GM23338 (cell line): ENCODE measurements at places on chromosomes 6 and 20.

GRCh38 chr6:22732176-22732970 is 163.0 kb downstream of the HDGFL1 start:
- DNase-seq: no peak

DNA sequence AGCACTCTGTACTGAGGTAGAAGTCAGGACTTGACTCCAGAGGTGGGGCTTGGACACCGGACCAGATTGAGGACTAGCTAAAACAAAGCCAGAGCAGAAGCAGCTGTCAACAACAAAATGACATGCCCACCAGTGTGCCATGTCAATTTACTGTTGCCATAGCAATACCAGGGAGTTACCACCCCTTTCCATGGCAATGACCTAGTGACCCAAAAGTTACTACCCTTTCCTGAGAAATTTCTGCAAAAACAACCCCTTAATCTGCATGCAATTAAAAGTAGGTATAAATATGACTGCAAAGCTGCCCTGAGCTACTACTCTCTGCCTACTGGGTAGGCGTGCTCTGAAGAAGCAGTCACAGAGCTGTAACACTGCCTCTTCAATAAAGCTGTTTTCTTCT is 21.0 kb downstream of the MAP3K5 start:
- DNase-seq: no peak

GRCh38 chr6:41559655-41560427 is 13.7 kb downstream of the FOXP4 start:
- peak; percentile 60 for DNase-seq

DNA sequence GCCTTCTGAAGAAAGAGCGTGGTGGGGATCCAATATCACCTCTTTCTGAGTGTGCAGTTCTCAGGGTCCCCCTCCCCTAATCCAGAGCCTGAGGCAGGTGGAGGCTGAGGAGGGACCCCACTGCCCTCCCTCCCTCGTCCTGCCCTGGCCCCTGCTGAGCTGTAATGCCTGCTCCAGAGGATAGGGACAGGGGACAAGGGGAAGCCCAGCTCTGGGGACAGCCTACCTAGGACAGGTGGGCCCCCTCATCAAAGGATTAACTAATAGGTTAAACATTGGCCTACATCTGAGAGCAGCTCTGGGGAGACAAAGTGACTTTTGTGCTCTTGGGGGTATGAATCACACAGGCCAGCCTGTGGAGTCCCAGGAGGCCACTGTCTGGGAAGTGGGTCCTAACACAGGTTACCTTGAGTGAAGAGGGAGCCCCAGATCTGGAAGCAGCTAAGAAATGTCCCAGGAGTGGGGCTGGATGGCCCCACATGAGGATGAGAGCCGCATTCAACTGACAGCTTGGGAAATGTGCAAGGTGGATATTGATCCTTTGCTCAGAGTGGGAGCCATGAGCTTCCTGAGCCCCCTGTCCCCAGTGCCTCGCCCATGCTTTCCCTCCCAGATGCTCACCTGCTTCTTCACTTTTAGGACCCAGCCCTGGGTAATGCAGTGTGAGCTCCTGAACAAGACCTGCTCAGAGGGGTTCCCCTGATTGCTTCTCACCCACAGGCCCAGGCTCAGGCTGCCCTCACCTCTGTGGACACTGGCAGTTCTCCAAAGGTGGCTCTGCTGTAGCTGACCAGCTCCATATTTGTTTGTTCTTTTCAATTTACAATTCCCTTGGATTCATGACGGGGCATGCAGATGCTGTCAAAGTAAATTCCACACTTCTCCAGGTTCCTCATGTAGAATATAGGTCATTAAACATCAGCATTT is 17.8 kb upstream of the CST9L start:
- DNase-seq: no peak

DNA sequence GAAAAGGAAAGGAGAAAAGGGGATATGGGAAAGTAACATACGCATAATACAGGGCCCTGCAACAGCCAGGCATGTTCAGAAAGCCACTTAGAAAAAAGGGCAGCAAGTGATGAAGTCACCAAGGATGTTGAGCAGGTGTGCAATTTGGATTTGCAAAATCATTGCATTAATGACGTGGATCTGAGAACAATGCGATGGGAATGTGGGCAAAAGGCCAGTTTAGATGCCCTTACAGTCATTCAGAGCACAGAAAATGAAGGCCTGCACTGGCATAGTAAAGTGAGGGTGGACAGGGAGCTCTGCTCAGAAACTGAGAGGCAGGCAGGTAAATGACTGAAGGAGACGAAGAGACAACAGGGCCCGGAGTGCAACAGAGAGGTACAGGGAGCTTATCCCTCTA is 123.7 kb upstream of the NHSL1 start:
- DNase-seq: no peak

DNA sequence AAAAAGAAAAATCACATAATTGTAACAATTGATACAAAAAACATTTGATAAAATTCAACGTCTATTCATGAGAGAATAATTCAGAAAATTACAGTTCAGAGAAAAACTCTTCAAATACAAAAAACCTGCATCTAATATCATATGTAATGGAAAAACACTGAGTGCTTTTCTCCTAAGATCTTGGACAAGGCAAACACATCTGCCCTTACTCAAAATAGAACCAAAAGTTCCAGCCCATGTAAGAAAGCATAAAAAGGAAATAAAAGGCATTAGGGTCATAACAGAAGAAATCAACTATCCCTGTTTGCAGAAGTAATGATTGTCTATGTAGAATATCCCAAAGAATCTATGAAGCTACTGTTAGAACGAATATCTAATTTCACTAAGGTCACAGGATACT is 721.4 kb downstream of the RFPL4B start:
- DNase-seq: no peak

DNA sequence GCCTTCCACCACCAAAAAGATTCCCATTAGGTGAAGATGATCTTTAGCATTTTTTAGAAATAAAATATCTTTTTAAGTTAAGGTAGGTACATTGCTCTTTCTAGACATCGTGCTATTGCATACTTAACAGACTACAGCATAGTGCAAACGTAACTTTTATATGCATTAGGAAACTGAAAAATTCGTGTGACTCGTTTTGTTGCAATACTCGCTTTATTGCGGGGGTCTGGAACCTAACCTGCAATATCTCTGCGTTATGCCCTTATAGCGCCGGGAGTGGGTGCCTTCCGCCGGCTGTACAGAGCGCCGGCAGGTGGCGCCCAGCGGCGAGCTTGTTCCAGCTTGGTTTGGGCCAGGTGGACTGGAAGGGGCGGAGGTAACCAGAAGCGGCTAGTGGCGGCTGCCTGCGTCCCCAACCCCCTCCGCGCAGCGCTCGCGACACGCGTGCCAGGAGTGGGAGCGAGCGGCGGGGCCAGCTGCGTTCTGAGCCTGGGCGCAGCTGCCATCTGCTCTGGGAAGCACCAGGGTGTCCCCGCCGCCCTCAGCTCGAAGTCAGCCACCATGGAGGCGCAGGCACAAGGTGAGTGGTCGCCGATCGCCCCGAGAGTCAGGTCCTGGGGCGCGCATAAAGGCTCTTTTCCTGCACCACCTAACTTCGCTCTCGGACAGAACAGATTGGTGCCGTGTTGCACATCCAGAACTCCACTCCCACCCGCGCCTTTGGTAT is at the start of gene TPD52L1:
TPD52L1 (plus strand) TSS at position 383 of the 727 bp plus-strand sequence; CDS start at position 562, 179 bp downstream.
- DNase-seq: peak; percentile 91

DNA sequence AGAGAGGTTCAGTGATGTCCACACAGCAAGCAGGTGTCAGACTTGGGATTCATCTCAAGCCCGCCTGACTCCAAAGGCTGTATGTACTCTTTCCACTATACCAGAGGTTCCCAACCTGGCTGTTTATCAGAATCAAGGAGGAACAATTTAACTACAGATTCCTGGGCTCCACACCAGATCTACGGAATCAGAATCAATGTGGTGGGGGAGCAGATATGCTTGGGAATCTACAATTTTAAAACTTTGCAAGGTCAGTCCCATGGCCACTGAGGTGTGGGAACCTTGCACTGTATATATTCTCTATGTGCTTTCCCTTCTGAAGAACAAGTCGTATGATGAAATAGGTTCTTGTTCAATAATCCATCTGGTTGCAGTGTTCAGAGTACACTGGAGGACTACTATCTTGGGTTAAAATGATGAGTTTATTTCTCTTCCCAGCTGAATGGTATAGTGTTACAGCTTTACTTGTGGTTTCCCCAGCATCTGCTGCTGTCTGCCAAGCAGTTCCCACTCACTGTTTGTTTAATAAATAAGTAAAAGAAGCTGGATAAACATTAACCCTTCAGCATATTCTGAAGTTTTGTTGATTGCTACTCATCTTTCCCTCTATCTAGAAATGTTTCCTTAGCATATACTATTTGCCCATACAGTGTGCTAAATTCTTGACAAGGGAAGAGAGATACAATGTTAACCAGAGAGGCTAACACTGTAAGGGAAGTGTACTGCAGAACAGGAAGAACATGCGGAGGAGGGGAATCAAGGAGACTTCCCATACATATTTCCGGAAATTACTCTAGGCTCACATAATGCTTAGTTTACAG is 9.9 kb downstream of the TTI1 start:
- DNase-seq: no peak

DNA sequence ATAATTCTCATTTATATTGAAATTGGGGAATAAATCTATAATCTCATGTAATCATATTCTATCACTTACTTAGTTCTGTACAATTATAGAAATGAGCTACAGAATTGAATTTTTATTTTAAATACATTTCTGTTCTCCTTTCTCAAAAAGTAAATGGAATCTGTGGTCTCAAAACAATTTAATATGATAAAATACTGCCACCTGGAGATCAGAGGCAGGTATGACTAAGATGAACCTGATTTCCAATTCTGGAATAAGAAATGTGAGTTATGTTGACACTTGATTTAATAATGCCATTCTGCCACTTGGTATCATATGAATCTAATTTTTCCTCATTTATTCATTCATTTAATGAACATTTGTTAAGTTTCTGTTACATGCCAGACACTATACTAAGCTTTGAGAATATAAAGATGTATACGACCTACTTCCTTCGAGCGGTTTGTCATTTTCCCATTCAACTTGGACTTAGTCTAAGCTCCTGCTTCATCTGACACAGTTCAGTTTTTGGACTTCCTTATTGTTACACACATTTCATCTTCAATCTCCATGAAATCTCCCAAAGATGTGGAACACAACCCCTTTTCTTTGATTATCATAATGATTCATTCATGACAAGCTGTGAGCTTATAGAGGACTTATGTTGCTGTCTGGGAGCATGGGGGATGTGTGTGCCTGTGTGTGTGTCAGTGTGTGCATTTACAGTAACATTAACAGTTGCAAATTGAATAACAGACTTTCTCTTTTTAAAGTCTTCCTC is 7.5 kb upstream of the CCDC28A start:
- peak; percentile 60 for DNase-seq

DNA sequence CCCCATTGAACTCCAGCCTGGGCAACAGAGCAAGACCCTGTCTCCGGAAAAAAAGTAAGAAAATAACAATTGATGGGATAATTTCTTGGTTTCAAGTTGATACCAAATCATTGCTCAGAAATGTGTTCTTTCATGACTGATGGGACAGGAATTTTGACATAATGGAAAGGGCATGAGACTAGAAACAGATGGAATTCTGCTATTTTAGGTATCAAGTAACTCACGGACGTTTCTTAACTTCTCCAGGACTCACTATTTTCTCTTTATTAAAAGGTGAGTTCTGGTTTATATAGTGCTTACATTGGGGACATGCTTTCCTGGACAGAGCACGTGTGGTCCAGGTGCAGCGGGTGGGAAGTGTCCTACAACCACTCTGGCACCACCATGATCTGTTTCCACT is 6.0 kb upstream of the DSP start:
- no peak for DNase-seq

- DNase-seq: no peak
Observed at GRCh38 chr20:23061262-23061661, 11.8 kb upstream of the THBD start.

DNA sequence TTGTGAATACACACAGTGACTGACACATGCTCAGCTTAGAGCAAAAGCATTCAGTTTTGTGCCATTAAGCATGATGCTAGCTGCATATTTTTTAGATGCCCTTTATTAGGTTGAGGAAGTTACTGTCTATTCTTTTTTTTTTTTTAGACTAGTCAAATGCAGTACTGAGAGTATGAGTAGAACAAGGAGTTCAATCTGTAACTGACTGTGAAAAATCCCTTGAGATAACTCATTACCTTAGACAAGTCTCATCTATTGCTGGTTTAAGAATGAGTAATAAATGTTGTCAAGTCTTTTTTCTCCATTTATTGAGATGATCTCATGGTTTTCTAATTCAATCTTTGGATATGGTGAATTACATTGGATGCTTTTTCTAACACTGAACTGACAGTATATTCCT is 23.2 kb downstream of the AHI1 start:
- DNase-seq: no peak

- no peak for DNase-seq
Observed at GRCh38 chr6:50963952-50964351, 145.3 kb downstream of the TFAP2B start.

DNA sequence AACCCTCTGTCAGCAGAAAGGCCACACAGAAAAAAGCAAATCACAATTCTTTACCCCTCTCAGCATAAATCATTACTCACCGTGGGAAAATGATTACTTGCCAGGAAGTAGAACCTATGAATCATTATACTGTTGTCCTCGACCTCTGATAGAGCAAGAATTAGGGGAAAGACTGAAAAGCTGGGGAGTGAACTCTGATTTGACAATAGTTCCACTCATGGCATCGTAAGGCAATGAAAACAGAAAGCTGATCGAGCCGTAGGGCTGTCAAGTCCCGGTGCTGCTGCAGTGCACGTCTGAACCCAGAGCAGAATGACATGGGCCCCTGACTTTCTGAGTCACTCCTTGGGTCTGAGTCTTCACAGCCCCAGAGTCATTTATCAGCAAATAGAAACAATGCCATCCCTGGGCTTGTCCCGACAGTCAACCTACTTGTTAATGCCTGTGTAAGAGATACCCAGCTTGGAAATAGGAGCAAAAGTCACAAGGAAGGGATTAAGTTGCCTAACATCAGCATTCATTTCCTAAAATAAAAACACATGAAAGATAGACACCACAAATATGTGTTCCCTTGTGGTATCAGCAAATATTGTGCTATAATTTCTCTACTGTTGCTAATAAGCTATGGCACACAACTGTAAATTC is 224.8 kb upstream of the MARCKS start:
- DNase-seq: no peak

DNA sequence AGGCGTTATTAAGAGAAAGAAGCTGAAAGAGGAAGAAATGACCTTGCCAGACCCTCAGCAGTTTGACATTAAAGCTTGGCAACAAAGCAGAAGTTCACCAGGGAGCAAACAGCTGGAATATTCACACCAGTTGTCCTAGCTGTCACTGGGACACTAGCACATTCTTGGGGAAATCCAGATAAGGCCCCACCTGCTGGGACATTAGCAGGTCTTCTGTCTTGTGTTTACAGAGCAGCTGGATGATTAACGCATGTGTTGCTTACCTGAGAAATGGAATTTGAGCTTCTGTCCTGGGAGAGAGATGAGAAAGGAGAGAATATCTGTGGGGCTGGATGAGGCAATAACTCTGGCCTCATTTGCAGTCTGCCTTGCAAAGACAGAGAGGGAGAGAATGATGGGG is 137.6 kb upstream of the RIN2 start:
- peak; percentile 73 for DNase-seq

DNA sequence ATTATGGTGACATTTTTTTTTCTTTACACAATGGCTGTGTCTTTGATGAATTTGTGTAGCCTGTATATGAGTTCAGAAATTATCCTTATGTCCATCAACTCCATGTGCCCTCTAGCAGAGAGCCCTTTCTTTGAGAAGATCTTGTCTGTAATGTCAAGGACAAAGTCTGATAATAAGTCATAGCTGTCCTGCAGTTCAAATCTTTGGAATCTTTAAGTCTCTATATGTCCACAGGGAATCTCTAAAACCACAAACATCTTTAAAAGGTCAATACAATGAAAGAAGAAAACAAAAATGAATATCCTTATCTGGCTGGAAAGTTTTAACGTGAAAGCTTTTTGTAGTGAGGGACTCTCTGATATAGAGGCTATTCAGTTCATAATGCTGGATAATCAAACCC is 16.9 kb upstream of the TMEM14A start:
- no peak for DNase-seq
